Stimulated activated CD4-positive, alpha-beta T cell treated with anti-CD3 and anti-CD28 coated beads, Interleukin-15, amount 100 ng/mL, for 48 hours (primary cell): ENCODE measurements at places on chromosomes 12 and 14.

DNA sequence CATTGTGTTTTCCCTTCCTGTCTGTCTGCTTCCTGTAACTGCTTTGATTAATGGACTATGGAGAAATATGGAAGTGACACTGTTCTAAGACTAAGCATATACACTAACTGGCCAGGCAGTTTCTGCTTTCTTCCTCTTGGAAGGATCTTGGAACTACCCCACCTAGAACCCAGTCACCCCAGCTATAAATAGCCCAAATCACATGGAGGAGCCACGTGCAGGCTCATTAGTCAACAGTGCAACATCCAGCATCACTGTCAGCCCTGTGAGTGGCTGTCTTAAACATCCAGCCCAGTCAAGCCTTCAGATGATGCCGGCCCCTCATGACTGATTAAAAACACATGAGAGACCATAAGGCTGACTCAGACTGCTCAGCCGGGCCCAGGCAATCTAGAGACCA lies 39.2 kb downstream of the BCAT1 start:
- DNase-seq = no peak

GRCh38 chr14:95301527-95302187 lies 18.1 kb downstream of the CLMN start:
- DNase-seq = no peak

- DNase-seq = no peak
Observed at GRCh38 chr12:89353188-89353822, 1.0 kb upstream of the DUSP6 start.

DNA sequence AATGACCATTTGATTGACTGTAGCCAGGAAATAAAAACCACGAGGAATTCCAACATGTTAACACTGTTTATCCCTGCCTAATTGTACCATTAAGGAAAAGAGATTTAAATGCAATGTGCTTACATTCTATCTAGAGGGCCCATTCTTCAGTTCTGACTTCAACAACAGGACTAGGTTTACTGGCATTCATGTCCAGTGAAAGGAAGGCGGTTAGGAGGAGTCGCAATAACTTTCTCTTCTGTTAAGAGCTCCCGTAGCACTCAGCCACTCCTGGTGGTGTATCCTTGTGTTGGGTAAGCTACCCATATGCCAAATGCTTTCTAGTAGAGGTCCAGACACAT lies 154.7 kb downstream of the STXBP6 start:
- DNase-seq = no peak

GRCh38 chr12:237026-237815 lies 23.3 kb upstream of the SLC6A12 start:
- DNase-seq = no peak

- DNase-seq = no peak
Observed at GRCh38 chr12:52015532-52016041, 8.8 kb downstream of the TAMALIN start.
